ENCODE measurements at places on chromosomes 13 and 19. TPM values are rescaled to one million over a fixed set of nuclear protein-coding genes. Genes with fewer than 3 reads are reported as not detected.

ATXN8OS gene
- 0.42 TPM for total RNA-seq

EBI3 gene
- 1.3 TPM for total RNA-seq

FFAR1 gene
- 0.92 TPM for total RNA-seq

RGS9BP gene
- 3.8 TPM for total RNA-seq

CYP2A7 gene
- not detected for total RNA-seq
